GM03348 (cell line): ENCODE measurements at places on chromosomes 11 and 22.

- DNase-seq, result peak; percentile 5
Observed at GRCh38 chr11:14645015-14645912, 1.7 kb downstream of the PDE3B start.

GRCh38 chr11:1515082-1516060 is 28.8 kb upstream of the MOB2 start:
- DNase-seq, result peak; percentile 96

DNA sequence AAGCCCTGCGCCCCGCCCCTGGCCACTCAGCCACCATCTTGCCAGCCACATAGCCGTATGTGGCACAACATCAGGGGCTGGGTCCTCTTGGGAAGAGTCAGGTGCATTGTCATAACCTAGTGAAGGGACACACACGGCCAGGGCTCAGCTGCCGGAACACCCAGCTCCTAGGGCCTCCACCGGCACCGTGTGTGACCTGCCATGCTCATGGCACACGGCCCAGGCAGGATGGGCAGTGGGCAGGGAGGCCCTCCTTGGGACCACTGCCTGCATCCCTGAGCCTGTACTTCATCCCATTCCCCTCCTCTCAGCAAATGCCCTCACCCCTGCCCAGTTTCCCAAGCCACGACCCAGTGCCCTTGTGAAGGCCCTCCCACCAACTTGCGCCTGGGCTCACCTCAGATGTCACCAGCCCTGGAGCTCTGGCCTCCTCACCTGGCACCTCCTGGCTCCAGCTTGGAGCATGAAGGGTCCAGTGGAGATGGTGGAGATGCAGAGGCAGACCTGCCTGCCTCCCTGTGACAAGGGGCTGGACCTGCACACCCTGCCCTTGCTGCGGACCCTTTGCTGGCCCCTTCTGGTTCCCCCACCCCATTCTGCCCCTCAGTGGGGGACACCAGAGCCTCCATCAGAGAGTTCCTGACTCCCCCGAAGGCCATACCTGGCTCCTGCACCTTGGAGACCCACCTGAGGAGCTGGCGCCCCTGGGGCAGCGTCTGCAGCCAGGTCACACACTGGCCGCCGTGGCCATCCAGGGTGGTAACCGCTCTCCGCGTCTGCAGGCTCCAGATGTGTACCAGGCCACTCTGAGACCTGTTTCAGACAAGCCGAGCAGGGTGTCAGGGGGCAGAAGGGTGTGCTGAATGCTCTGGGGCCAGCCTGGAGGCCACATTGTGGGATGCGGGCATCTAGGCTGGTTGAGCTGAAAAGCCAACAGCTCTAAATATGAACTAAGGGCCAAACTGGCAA is 34.5 kb downstream of the GNB1L start:
- DNase-seq, result no peak

DNA sequence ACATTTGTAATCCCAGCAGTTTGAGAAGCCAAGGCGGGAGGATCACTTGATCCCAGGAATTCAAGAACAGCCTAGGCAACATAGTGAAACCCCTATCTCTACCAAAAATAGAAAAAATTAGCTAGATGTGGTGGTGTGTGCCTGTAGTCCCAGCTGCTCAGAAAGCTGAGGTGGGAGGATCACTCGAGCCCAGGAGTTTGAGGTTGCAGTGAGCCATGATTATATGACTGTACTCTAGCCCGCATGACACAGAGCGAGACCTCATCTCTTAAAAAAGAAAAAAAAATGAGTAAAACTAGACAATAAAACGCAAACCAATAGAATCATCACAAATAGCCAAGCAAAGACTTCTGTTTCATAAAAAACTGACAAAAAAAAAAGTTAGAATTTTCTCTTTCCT is 21.8 kb downstream of the NUCB2 start:
- DNase-seq, result no peak

- DNase-seq, result no peak
Observed at GRCh38 chr22:30753701-30754100, 59.0 kb downstream of the OSBP2 start.

DNA sequence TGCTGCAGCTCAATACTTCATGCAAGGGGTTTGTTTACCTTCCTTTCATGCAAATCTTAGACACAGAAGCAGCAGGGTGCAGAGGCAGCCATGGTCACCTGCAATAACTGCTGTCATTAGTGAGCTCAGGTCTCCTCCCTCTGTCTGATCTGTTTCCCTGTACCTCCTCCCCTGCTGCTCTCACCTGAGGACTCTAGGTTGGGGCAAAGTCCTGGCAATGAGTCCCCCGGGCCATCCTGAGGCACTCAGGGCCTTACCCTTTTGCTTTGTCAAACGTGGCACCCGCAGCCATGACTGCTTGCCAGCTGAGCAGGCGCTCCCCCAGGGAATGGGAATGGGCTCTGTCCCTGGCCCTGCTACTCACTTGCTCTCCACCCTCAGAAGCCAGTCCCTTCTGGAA is 3.9 kb downstream of the LRRC10B start:
- no peak for DNase-seq

GRCh38 chr11:38824573-38824972 is 2226.5 kb upstream of the RAG2 start:
- DNase-seq, result no peak

GRCh38 chr11:79078999-79079398 is 361.8 kb downstream of the TENM4 start:
- DNase-seq, result no peak

DNA sequence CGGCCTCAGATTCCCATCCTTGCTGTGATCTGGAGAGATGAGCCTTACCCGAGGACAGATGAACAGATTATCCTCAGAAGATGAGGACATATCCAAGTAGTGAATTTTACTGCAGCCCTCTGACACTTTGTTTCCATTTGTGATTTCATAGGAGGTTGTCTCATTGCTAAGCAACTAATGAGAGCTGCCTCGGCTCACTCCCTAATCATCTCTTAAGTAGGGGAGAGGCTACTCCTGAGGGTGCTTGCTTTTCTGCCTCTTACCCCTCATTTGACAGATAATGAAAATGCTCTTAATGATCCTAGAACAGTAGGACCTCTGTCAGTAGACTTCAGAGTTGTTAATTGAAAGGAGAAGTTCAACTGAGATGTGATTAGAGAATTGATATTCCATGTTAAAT is 150.9 kb downstream of the TBC1D22A start:
- no peak for DNase-seq

DNA sequence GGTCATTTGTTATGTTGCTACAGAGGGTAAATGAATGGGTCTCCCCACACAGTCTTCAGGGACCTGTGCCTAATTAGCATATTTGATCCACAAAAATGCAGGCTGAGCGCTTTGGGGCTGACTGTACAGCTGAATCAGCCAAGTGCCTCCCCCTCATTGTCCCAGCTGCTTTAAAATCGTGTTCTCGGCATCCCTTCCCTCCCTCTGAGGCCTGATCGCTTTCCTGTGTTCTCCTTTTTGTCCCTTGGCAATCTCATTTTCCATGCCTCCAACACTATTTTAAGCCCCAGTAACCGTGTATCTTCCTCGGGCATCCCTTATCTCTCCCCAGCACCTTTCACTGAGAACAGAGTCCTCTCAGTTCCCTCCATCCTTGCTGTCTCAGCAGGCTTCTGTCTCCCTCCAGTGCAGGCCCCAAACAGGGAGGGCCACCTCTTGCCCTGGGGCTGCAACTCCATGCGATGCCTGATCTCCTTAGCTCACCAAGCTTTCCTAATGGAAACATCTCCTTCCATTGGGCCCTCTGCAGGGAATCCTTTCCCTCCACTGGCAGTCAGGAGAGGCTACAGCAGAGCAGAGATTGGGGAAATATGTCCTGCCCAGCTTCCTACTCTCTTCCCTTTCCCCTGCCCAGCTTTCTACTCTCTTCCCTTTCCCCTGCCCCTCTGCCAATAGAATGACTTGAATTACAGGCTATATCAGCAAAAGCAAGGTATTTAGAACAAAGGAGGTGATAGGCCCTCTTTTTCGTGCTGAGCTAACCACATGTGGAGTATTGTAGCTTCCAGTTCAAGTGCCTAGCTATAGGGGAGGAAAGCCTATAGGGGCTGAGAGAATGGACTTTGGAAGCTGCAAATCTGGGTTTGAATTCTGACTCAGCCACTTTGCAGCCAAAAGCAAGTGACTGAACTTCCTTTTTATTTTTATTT is 13.8 kb downstream of the UQCR10 start:
- DNase-seq, result peak; percentile 90
